ENCODE measurements at places on chromosomes 7 and 10.

DNA sequence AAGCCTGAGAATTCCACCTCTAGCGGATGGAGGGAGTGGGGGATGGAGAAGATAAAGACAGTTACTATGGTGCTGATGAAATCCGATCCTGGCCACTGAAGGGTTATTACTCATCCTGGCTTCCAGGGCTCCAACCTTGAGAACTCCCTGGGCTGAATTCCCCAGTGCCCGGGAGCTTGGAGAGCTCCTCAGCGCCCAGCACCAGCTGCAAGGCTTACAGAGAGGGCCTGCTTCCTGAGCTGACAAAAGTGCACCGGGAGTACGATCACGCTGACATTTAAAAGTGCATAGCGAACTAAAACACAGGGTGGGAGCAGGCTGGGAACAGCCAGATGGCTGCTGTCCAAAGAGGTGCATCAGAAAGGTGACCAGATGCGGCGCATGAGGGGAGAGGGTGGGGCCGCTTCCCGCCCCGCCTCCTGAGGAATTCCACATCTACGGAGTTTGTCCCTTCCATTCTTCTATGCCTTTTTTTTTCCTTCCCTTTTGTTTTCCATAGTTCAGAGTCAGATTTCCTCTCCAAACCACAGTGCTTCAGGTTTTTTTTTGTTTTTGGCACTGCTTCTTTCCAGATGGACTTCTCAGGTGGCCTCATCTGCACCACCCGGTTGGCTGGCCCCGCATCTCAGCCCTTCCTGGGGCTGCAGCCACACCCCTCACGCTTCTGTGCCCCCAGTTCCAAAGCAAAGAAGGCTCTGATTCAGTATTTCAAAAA lies 62.4 kb upstream of the MKRN1 start:
- peak; percentile 98 for DNase-seq

GRCh38 chr10:36574207-36574606 lies 551.2 kb upstream of the ANKRD30A start:
- peak; percentile 64 for DNase-seq

DNA sequence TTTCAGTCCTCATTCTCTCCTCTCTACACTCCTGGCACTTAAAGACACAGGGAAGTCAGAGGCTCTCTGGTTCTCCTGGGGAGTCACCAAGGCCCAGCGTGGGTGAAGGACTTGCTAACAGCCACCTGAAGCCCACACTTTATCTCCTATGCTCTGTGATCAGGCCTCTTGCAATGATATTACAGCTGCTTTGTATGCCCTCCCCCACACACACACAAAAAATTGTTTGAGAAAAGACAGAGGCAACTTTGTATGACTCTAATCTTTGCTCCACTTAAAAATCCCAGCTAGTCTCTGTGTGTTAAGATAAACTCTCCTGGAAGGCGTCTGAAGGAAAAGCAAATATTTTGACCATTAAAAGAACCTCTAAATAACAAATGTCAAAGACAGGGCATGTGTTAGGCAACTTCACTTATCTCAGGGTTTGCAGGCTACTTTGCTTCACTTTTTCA lies 507.2 kb downstream of the TNS3 start:
- DNase-seq: no peak

DNA sequence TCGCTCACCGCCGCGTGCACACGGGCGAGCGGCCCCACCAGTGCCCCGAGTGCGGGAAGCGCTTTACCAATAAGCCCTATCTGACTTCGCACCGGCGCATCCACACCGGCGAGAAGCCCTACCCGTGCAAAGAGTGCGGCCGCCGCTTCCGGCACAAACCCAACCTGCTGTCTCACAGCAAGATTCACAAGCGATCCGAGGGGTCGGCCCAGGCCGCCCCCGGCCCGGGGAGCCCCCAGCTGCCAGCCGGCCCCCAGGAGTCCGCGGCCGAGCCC lies 3.3 kb downstream of the REPIN1 start:
- DNase-seq: no peak

- peak; percentile 41 for DNase-seq
These were observed 610.4 kb downstream of the IPMK start for GRCh38 chr10:57657164-57657765.

DNA sequence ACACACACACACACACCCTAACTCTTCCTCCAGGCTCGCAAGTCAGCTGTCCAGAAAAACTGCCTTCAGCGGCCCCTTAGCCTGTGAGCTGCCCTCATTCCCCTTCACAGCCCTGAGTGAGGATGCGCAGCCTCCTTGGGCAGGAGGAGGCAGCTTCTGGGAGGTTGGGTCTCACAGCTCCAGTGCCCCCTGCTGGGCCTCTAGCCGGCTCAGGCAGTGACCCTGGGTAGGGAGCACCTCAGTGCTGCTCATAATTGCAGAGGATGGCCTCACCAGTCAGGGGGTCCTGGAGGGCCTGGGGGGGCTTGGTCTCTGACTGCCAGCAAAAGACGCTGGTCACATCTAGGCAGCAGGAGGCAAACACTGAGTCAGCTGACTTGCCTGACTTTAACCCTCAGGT lies 43.7 kb downstream of the ZNF273 start:
- DNase-seq: peak; percentile 27

Data from M059J (cell line).